ENCODE measurements at places on chromosomes 5 and 9.
A peak's percentile ranks its signal among the peaks of the same experiment; 100 is the strongest.

DNA sequence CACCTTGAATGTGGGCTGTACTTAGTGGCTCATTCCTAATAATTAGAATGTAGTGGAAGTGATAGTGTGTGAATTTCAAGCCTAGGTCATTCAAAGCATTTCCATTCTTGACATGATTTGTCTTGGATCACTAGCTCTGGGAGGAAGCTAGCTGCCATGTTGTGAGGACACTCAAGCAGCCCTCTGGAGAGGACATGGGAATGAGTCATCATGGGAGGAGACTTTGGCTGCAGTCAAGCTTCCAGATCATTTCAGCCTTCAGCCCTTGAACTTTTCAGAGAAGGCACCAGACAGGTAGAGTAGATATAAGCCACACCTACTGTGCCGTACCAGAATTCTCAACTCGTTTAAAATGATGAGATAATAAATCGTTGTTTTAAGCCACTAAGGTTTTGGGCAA, 506.9 kb downstream of the ZNF608 start:
- no peak for DNase-seq

- DNase-seq, result peak; percentile 43
Measured at GRCh38 chr9:129981180-129981907, 61.6 kb downstream of the FNBP1 start.

- no peak for DNase-seq
Measured at GRCh38 chr5:61624553-61625136, 292.6 kb downstream of the ZSWIM6 start.

DNA sequence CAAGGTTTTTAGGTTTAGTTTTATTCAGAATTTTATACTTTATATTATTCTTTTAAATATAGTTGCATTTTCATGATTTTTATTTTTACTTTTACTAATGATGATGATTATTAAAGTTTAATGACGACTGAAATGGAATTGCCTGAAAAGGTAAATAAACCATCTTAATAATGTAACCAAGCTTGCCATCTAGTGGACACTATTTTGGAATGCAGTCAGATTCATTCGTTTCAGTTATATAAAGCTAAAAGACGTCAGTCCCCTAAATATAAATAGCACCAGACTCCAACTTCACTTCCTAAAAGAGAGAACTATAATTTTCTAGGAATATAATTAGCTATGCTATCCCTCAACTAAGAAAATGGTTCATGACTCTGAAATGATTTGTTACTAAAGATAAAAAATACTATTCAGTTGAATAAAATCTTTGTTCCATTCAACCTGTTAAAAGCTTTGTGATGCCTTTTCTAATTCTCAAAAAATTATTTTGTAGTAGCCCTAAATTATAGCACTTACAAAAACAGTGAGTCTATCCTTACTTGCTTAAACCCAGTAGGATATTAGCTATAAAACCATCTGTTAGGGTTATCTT, 19.9 kb downstream of the ABITRAM start:
- no peak for DNase-seq

GRCh38 chr5:19125956-19126713, 861.9 kb downstream of the CDH18 start:
- DNase-seq, result no peak

- DNase-seq, result no peak
Measured at GRCh38 chr9:99360026-99360425, 137.9 kb downstream of the SEC61B start.
